ENCODE measurements at places on chromosomes 11 and 22.

GRCh38 chr11:4072668-4073285, 21.8 kb upstream of the RRM1 start:
- no peak for DNase-seq

DNA sequence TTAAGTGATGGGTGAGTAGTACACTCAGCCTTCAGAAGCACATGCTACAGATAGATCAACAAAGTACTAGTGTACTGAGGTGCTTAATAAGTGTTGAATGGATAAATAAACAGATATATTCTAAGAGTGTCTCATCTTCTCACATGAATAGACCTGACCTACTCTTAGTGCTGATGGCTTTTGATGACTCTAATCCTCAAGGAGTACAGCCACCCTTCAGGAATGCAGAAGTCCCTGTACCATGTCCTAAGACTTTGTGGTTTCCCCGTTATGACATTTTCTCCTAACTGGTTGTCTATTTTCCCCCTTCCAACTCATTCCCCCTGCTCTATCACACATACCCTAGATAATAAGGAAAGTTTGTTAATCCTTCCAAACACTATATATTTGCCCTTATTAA, 61.6 kb downstream of the C11orf65 start:
- no peak for DNase-seq

DNA sequence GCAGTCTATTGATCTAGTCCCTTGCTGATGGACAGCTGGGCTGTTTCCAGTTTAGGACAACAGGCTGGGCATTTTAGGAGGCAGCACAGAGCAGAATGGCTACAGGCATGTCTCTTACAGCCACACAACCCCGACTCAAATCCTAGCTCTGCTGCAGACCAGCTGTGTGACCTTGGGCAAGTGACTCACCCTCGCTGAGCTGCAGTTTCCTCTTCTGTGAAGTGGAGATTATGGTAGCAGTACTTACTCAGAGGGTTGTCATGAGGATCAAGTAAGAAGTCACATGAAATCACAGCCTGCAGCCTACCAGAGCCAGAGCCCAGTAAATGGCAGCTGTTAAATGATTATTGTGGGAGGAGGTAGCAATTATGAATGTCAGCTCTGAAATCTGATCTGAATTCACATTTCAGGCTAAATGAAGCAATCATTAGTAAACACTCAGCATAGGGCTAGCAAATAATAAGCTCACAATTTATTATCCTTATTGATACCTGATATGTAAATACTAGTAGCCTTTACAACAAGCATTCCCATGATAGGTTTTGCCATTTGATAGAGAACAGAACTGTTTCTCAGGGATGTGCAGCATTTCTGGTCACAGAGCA, 58.9 kb downstream of the MYEOV start:
- DNase-seq: no peak

DNA sequence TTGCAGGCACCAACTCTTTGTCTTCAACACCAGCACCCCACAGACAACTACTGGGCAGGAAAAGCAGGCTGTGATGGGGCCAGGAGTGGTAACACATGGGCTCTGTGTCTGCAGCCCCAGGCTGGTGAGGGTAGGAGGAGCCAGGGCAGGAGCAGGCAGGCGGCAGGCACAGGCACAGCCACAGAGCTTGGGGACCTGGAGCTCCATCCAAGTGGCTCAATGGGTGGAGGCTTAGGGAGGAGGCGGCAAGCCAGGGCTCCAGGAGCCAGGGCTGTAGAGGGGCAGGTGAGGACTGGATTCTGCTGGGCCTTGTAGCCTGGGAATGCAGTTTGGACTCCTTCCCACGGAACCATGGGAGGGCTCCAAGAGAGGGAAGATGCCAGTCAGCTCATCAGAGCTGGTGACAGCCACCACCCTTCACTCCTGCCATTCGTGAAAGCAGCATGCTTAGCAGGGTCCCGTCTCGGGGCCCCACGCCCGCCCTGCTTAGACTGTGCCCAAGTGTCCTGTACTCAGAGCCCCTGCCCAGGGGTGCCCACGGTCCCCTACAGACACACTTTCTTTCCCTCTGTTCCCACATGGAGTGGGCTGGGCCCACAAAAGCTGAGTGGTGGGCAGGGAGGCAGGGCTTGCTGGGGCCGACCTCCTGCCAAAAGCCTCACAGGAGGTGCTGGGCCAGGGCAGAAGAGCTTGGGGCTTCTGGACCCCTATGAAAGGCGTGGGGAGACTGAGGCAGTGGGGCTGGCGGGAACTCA, 12.4 kb downstream of the TTC38 start:
- DNase-seq: no peak

GRCh38 chr22:47115921-47116320, 353.5 kb downstream of the TBC1D22A start:
- DNase-seq: no peak

- DNase-seq: no peak
These were observed 7.9 kb upstream of the KCNQ1OT1 start for GRCh38 chr11:2707736-2708135.

DNA sequence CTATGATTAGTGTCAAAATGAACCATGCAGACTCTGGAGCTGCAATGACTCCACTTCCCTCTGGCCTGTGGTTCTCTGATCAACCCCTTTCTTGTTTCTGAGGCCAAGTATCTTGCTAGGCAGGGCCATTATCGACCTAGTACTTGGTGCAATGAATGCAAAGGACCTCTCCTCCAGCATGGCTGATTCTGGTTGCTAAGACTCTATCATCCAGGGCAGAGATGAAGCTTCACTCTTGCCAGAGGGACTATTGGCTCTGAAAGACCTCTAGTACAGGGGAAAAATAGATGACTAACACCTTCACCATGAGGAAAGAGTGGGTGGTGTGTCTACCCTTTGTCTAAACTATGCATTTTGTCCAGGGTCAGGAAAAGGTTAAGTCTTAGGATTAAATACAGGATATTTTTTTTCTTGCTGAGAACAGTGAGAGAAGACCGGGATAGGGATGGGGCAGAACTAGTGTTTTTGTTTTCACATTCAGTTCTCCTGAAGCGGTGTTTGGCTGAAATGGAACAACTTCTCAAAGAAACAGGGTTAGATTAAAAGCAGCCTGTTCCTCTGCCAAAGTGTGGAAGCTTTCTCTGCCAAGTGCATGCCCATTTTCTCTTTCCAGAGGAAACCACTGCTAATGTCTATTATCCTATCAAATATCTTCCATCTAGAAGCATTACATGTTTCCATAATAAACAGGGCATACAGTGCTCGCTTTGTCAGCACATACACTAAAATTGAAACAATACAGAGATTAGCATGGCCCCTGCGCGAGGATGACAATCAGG, 5.0 kb upstream of the MTFP1 start:
- DNase-seq: no peak

GRCh38 chr11:3947061-3947460, 91.6 kb downstream of the STIM1 start:
- no peak for DNase-seq

DNA sequence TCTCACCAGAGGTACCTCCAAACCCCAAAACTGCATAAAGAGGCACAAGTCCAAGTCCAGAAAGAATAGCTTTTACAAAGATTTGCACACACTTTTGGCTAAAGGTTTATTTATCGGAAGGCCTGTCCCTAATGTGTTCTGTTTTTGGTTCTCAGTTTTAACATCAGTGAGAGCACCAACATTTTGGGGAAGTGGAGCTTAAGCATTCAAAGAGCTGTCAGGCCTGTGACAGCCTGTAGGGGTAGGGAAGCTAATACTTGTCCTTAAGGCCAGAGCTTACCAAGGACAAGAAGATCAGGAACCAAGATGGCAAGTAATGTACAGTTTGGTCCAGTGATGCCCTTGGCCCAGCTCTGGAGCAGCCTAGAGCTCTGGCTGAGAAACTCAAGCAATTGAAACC, 38.9 kb upstream of the SCUBE2 start:
- DNase-seq: no peak

- no peak for DNase-seq
These were observed 1.8 kb upstream of the FIBIN start for GRCh38 chr11:26992031-26992541.

DNA sequence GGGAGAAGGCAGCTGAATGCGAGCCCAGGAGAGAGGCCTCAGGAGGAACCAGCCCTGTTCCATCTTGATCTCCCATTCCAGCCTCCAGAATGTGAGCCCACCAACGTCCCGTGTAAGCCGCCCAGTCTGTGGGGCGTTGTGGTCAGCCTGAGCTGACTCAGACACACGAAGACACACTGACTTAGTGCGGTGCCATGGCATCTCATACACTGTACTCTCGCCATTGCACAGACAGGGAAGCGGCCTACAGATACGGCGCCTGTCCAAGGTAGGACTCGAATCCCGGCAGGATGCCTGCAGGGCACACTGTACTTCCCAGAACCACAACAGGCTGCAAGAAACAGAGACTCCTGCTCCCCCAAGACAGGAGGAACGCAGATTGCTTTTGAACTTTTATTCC, 179.6 kb downstream of the CTTN start:
- DNase-seq: no peak

DNA sequence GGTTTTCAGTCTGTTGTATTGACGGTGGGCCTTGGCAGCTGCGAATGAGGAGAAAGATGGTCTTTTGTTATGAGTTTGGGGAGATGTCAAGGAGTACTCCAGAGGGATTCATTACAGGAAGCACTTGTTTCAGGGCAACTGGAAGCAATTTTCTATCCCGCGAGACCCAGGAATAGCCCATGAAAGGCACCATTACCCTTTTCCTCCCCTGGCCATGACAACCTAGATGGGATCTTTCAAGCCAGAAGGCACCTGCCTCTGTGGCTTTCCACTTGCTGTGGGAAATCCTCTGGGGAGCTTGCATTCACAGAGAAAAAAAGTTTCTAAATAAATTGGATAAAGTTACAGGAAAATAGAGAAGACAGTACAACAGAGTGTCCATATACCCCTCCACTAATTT, 2.7 kb downstream of the ZNF215 start:
- DNase-seq: no peak

- no peak for DNase-seq
These were observed 9.0 kb downstream of the TNNT3 start for GRCh38 chr11:1928470-1928890.

GRCh38 chr11:61966734-61967115, 709 bp downstream of the FTH1 start:
- DNase-seq: no peak

- DNase-seq: no peak
These were observed 16.6 kb upstream of the ARHGAP8 start for GRCh38 chr22:44735518-44736428.

GRCh38 chr22:30253205-30253852, 6.8 kb upstream of the LIF start:
- DNase-seq: no peak

DNA sequence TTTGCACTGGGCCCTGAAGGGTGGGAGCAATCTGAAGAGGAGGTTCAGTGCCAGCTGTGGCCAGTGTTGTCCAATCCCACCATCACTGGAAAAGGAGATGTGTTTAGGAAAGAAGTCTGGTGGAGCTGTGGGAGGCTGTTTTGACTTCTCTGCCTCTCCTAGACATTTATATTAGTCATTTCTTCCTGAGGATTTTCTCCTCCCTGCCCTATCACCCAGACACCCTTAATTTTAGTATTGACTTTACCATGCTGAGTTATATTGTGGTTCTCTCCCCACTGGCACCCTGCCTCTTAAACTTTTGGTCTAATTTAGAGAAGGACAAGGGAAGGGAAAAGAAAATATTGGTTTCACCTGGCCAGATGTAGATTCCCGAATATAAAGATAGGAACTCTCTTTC, 159.1 kb downstream of the WNT11 start:
- DNase-seq: no peak

- DNase-seq: no peak
These were observed 41.9 kb upstream of the WNT11 start for GRCh38 chr11:76248210-76248609.

- no peak for DNase-seq
These were observed 60.0 kb downstream of the PKNOX2 start for GRCh38 chr11:125224391-125225021.

- no peak for DNase-seq
These were observed 49.1 kb upstream of the VPREB1 start for GRCh38 chr22:22195265-22196017.

DNA sequence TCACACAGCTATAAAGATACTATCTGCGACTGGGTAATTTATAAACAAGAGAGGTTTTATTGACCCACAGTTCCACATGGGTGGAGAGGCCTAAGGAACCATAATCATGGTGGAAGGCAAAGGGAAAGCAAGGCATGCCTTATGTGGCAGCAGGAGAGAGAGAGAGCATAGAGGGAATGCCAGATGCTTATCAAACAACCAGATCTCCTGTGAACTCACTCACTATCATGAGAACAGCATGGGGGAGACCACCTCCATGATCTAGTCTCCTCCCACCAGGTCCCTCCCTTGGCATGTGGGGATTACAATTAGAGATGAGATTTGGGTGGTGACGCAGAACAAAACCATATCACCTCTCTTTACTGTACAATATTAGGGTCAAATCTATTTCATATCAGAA, 1101.6 kb upstream of the RAG2 start:
- no peak for DNase-seq

GRCh38 chr11:122229481-122230384, 113.7 kb upstream of the BLID start:
- no peak for DNase-seq
